Stimulated activated naive CD8-positive, alpha-beta T cell treated with anti-CD3 and anti-CD28 coated beads, Interleukin-15, Interleukin-2, amounts not matched to agents 100 U/mL and 50 U/mL, for 24 hours (primary cell): ENCODE measurements at places on chromosomes 4 and X.
A peak's percentile ranks its signal among the peaks of the same experiment; 100 is the strongest.

GRCh38 chr4:147830987-147831386 is 99.1 kb downstream of the ARHGAP10 start:
- DNase-seq, result no peak

- DNase-seq, result no peak
Observed at GRCh38 chr4:7664106-7664505, 229.4 kb upstream of the PSAPL1 start.

- no peak for DNase-seq
Observed at GRCh38 chrX:9204560-9204959, 170.6 kb upstream of the FAM9B start.

GRCh38 chr4:7679406-7680040 is 244.8 kb upstream of the PSAPL1 start:
- DNase-seq, result no peak

DNA sequence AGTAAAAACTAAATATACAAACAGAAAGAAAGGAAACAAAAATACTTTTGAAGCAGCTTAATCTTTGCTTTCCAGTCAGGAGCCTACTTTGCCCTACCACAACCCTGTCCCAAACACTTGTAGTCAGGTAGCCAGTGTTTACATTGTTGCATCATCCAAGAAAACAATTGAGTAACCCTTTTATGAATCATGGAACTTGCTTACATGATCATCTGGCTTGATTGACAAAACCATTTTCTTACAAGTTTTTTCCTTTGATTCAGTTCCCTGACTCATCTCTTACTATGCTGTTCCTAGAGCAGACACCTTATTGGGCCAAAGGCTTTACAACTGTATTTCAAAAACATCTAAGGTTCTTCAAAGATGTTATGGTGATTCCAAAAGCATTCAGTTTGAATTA is 740.1 kb downstream of the KLHL13 start:
- no peak for DNase-seq

DNA sequence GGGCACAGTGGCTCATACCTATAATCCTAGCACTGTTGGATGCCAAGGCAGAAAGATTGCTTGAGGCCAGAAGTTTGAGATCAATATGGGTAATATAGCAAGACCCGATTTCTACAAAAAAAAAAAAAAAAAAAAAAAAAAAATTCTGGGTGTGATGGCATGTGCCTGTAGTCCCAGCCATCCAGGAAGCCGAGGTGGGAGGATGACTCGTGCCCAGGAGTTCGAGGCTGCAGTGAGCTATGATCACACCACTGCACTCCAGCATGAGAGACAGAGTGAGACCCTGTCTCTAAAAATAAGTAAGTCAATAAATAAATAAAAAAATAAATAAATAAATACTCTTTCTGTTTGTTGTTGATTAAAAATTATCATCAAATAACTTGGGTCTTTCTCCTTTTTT is 62.4 kb upstream of the BMPR1B start:
- DNase-seq, result no peak

GRCh38 chr4:181528570-181529184 is 714.5 kb upstream of the TENM3 start:
- peak; percentile 35 for DNase-seq

- no peak for DNase-seq
Observed at GRCh38 chr4:15451181-15451865, 18.4 kb upstream of the CC2D2A start.

- DNase-seq, result no peak
Observed at GRCh38 chrX:129097668-129098067, 425.6 kb downstream of the SMARCA1 start.

GRCh38 chr4:110953898-110954297 is 331.0 kb upstream of the PITX2 start:
- DNase-seq, result no peak

GRCh38 chrX:71228063-71228642 is 5.1 kb downstream of the GJB1 start:
- DNase-seq, result no peak

DNA sequence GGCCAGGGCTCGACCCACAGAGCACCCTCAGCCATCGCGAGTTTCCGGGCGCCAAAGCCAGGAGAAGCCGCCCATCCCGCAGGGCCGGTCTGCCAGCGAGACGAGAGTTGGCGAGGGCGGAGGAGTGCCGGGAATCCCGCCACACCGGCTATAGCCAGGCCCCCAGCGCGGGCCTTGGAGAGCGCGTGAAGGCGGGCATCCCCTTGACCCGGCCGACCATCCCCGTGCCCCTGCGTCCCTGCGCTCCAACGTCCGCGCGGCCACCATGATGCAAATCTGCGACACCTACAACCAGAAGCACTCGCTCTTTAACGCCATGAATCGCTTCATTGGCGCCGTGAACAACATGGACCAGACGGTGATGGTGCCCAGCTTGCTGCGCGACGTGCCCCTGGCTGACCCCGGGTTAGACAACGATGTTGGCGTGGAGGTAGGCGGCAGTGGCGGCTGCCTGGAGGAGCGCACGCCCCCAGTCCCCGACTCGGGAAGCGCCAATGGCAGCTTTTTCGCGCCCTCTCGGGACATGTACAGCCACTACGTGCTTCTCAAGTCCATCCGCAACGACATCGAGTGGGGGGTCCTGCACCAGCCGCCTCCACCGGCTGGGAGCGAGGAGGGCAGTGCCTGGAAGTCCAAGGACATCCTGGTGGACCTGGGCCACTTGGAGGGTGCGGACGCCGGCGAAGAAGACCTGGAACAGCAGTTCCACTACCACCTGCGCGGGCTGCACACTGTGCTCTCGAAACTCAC is 3.6 kb downstream of the MID1IP1 start:
- DNase-seq, result peak; percentile 22

DNA sequence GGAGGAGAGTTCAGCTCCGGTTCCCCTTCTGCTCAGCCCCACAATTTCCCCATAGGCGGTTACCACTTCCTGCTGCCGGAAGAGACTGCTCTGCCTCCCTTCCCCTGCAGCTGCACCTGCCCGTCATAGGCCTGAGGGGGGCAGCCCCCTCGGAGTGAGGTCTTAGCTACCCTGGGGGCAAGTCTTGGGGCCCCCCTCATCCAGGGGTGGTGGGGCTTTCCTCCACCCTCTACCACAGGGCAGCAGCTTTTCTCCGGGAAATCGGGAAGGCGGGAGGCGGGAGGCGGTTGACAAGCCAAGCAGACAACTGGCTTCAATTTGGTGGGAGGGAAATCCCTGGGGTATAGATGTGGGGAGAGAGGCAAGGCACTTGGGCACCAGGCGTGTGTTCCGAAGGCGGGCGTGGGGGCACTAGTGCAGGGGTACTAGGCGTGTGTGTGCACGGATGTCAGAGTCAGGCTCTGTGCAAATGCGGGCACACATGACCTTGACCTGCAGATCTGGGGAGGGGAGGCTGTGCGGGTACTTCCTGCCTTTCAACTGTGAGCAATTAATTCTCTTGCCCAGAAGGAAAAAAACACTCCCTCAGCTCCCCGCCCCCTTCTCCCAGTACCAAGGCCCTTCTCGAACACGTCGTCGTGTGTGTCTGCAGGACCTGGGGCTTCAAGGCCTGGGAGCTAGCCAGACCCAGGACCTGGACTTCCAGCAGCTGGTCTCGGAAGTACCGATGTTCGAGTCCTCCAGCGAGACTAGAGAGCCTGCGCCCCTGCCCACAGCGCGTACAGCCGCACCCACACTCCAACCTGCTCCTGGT is 1.0 kb upstream of the ARHGAP4 start:
- peak; percentile 76 for DNase-seq

- peak; percentile 8 for DNase-seq
Observed at GRCh38 chr4:105895583-105896460, 551 bp downstream of the NPNT start.

DNA sequence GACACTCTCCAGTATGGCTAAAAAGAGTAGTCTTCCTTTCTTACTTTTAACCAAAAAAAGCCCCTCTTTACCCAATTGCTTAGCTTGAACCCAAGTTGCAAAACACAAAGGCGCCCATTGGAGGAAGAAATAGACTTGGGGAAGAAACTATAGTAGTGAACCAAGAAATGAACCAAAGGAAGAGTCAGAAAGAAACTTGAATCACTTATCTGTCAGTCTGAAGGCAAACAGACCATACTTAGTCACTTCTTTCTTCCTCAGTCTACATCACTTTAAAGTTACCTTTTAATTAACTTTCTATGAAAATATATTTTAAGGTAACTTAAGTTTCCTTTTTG is 161.4 kb upstream of the GIMD1 start:
- DNase-seq, result no peak

DNA sequence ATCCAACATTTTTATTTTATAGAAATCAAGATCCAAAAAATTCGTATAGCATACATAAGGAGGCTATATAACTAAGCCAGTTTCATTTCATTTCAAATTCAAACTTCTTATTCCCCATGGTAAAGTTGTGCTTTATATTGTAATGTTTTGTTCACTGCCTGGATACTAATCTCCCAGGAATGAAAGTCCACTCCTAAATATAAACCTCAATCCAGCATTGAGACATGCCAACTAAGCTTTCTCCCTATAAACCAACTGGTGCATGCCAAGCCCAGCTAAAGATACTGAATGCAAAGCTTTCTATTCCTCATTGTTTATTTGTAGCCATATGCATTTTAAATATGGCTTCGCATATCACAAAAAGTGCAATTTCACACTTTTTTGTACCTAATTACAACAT is 63.8 kb upstream of the INPP4B start:
- no peak for DNase-seq

DNA sequence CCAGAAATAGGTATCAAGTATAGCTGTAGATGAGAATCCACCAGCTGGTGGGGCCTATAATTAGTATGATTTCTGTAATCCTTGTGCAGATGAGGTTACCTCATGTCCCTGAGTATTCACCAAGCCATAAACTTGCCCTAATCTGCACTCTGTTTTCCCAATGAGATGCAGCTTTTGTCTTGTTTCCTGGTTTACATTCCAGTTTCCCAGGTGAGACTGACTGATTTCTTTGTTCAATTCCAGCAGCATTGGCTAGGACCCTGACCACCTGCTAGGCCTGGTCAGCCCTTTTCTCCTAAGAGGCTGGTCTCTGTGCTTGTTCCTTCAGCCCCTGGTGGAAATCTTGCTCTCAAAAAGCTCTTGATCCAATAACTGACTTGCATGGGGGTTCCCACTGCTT is 44.6 kb downstream of the GABRB1 start:
- DNase-seq, result no peak

GRCh38 chrX:96692890-96693289 is 8.2 kb downstream of the DIAPH2 start:
- no peak for DNase-seq

- DNase-seq, result no peak
Observed at GRCh38 chr4:4542774-4543485, 1.1 kb upstream of the STX18 start.
